Fibroblast of villous mesenchyme (primary cell): ENCODE measurements at places on chromosomes 7 and 10. TPM values are rescaled to one million over a fixed set of nuclear protein-coding genes. Genes with fewer than 3 reads are reported as not detected.

Gene PON1
- total RNA-seq: not detected in 2 replicates

Gene BLOC1S2
- total RNA-seq: 35.0 and 40.9 TPM in 2 replicates

Gene GDF2
- total RNA-seq: not detected in 2 replicates

Gene CRYGN
- total RNA-seq: under 0.01 TPM in 1 of 2 replicates, not detected in the other

Gene ATXN7L1
- total RNA-seq: 11.3 and 17.3 TPM in 2 replicates

Gene MALSU1
- 60.0 and 62.8 TPM in 2 replicates for total RNA-seq

Gene TMEM229A
- not detected in 2 replicates for total RNA-seq

Gene COPS6
- total RNA-seq: 104 and 113 TPM in 2 replicates

Gene PRKCQ
- total RNA-seq: under 0.01 TPM in 2 replicates

Gene HOXA4
- 0.97 and 1.3 TPM in 2 replicates for total RNA-seq

Gene OR6V1
- not detected in 2 replicates for total RNA-seq

Gene CPN1
- not detected in 2 replicates for total RNA-seq

Gene TRIM4
- total RNA-seq: 17.7 and 27.2 TPM in 2 replicates

Gene BAIAP2L1
- total RNA-seq: 6.4 and 9.1 TPM in 2 replicates

Gene C10orf67
- under 0.01 TPM in 2 replicates for total RNA-seq

Gene ADRB1
- not detected in 2 replicates for total RNA-seq

Gene WASHC2A
- 57.3 and 62.6 TPM in 2 replicates for total RNA-seq

Gene MIOS
- 28.7 and 44.9 TPM in 2 replicates for total RNA-seq

Gene ASL
- 33.5 and 34.5 TPM in 2 replicates for total RNA-seq

Gene CRHR2
- not detected in 2 replicates for total RNA-seq
